ENCODE measurements at places on chromosomes 11 and 22.
A peak's percentile ranks its signal among the peaks of the same experiment; 100 is the strongest.

GRCh38 chr11:47532597-47533213 is 20.2 kb downstream of the CELF1 start:
- DNase-seq = no peak

- no peak for DNase-seq
Observed at GRCh38 chr11:68032003-68032402, 1.5 kb downstream of the NDUFS8 start.

- no peak for DNase-seq
Observed at GRCh38 chr22:50316114-50317065, 8.9 kb upstream of the PLXNB2 start.

DNA sequence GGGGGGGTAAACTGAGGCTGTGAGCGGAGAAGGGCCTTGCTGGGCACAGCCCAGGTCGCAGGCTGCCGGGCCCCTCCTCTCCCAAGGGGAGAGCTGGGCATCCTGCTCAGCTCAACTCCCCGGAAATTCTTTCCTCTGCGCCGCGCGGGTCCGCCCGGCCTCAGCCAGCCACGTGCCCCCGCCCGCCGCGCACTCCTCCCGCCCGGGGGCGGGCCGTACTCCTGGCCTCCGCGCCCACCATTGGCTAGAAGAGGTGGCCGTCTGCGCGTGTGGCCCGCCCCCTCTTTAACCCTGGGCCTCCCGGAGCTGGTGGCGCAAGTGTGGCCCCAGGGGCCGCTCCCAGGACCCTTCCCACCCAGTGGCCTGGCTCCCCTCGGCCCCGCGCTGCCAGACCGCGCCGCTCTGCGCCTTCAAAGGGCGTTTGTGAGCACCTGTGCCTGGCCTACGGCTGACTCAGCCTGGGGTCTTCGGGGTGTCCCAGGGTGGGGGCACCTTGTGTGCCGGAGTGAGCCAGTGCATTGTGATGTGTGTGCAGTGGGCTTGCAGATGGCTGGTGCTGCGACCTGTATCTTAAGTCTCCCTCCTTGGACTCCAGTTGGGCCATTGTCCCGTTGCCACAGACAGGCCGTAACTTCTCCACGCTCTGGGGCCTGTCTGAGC is 2.0 kb downstream of the MRGPRF start:
- DNase-seq = peak; percentile 59

GRCh38 chr22:22926370-22927195 is 39.0 kb downstream of the IGLL5 start:
- no peak for DNase-seq

DNA sequence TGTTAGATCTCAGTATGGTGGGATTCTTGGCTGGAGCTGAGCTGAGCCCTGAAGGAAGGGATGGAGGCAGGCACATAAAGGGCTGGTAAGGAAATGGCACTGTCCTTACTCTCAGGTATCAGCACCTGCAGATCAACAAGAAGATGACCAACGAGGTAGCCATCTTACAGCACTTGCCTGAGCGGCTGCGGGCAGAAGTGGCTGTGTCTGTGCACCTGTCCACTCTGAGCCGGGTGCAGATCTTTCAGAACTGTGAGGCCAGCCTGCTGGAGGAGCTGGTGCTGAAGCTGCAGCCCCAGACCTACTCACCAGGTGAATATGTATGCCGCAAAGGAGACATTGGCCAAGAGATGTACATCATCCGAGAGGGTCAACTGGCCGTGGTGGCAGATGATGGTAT is 2.4 kb downstream of the CNGA4 start:
- DNase-seq = no peak

GRCh38 chr11:111107501-111107900 is 138.0 kb upstream of the POU2AF2 start:
- DNase-seq = peak; percentile 33

- no peak for DNase-seq
Observed at GRCh38 chr11:95419915-95420314, 188.9 kb upstream of the SESN3 start.

GRCh38 chr22:35981900-35982299 is 46.7 kb downstream of the RBFOX2 start:
- DNase-seq = no peak

- DNase-seq = peak; percentile 73
Observed at GRCh38 chr22:46054091-46055073, 77.4 kb upstream of the WNT7B start.

DNA sequence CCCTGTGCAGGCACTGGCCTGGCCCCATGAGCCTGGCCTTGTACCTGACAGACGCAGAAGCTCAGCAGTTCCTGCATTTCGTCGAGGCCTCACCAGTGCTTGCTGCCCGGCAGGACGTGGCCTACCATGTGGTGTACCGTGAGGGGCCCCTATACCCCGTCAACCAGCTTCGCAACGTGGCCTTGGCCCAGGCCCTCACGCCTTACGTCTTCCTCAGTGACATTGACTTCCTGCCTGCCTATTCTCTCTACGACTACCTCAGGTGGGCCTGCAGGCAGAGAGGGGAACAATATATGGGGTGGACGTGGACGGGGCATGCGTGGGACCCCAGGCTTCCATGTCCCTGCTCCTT is 4.9 kb downstream of the LARGE2 start:
- DNase-seq = no peak

DNA sequence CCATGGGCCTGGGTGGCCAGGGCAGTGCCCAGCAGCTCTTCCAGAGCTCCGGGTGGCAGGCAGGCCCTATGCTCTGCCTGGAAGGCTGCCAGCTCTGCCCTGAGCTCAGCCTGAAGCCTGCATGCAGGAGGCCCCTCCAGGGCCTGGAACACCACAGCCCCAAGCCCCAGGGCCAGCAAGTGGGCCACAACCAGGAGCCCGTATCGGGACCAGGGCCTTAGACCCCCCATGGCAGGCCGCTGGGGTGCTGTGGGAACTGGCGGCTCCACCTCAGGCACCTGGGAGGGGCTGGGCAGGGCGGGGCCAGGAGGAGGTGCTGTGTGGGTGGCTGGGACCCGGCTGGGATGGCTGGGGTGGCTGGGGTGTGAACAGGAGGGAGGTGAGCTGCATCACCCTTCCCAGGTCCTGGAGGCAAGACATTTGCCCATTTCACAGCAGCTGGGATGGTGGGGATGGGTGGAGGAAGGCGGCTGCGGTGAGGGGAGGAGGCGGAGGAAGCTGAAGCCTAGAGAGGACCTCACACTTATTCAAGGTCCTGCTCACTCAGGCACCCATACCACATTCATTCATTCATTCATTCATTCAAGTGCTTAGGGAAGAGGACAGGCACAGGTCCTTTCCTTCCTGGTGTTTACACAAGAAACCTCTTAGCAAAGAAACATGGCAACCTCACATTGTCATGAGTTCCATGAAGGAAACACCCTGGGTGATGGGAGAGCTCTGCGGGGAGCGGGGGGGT is at the start of gene KCNK7:
KCNK7 (minus strand) TSS at position 258 of the 739 bp plus-strand sequence; CDS start at position 230, 28 bp downstream.
- DNase-seq = no peak

- peak; percentile 2 for DNase-seq
Observed at GRCh38 chr11:103910721-103911120, 125.7 kb upstream of the DDI1 start.

DNA sequence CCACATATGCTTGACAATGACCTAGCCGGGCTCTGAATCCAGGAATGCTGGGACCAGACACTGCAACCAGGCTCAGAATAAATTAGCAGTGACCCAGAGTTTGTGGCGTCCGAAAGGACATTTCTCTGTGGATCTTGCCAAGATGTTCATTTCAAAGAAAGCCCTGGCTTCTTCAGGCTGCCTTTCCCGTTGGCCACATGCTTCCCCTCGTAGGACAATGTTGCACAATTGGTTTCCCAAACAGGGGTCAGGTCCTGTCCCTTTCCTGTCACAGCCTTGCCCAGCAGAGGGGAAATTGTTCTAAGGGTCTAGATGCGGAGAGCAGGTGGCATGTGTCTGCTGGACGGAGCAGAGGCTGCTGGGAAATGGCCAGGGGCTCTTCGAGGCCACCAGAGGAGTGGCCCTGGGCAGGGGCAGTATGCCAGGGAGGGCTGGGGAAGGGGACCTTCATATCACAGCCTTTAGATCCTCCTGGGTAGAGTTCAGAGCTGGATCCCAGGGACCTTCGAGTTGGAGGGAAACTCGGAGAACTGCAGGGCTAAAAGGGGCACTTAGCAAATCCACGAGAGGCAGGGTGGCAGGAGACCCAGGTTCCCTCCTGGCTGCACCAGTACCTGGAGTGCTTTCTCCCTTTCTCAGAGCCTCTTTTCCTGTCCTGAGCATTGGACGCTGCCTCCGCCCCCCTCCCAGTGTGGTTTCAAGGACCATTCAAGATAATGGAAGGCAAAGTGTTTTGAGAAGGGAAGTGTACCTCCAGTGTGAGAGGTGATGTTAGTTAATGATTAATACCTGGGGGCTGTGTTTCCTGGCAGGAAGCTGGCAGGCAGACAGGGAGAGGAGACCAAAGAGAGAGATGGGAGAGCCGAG is 42.3 kb downstream of the C11orf96 start:
- DNase-seq = no peak

DNA sequence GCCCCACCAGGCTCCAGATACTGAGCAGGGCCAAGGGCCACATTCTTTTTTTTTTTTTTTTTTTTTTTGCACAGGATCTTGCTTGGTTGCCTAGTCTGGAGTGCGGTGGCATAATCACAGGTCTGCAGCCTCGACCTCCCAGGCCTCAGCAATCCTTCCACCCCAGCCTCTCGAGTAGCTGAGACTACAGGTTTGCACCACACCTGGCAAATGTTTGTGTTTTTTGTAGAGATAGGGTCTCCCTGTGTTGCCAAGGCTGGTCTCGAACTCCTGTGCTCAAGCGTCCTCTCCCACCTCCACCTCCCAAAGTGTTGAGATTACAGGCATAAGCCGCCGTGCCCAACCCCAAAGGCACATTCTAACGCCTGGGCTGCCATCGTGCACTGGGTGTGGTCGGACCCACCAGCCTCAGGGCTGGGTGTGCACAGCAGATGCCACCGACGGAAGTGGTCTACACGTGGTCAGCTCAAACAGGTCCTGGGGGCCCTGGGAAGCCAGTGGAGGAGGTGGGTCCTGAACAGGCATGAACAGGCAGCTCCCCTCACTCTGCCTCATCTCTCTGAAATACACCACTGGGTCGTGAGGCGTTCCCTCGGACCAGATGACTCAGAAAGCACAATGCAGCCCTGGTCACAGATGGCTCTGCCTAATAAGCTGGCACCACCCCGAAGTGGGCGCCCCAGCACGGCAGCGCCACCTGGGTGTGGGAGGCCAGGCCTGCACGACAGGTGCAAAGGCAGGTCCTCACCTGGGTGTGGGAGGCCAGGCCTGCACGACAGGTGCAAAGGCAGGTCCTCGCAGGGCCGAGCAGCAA is 5.1 kb upstream of the B4GALNT4 start:
- peak; percentile 55 for DNase-seq

DNA sequence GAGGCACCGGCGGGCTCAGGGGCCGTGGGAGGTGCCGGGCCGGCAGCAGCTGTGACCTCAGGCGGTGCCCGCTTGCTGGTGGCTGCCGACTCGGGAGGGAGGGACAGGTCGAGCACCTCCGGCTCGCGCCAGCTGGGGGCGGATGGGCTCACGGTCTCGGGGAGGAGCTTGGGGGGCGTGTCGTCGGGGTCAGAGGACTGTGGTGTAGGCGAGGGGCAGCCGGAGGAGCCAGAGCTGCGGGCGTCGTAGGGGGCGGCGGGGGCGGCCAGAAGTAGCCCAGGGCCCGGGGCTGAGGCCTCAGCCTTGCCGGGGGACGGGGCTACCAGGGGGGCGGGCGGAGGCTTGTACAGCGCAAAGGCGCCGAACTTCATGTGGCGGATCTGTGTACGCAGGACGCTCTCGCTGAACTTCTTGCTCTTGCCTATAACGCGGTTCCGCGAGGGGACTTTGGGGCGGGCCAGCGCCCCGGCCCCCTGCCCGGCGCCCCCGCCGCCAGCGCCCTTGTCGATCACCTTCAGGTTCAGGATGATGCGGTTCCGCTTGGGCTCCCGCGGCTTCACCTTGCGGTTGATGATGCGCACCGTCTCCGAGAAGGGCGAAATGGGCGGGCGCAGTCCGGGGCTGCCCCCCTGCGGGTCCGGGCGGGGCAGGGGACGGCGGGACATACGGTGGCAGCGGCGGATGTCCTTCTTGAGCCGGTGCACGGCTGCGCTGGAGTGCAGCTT is 5.5 kb downstream of the CBX6 start:
- no peak for DNase-seq

DNA sequence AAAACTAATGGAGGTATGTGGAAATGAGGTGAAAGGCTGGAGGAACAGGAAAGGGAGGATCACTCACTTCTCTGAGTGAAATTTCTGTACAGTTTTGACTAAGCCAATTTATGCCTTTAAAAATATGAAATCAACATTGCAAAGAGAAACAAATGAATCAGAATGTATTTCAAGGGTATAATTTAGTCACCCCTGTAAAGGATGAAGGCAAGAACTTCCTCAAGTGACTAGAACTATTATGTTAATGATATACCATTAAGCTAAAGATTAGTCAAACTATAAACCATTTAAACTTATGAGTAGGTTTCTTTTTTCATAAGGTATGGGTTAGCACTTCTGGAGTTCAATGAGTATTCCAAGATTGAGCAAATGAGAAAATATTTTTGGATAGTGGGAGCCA is 184.5 kb upstream of the CHORDC1 start:
- DNase-seq = no peak

DNA sequence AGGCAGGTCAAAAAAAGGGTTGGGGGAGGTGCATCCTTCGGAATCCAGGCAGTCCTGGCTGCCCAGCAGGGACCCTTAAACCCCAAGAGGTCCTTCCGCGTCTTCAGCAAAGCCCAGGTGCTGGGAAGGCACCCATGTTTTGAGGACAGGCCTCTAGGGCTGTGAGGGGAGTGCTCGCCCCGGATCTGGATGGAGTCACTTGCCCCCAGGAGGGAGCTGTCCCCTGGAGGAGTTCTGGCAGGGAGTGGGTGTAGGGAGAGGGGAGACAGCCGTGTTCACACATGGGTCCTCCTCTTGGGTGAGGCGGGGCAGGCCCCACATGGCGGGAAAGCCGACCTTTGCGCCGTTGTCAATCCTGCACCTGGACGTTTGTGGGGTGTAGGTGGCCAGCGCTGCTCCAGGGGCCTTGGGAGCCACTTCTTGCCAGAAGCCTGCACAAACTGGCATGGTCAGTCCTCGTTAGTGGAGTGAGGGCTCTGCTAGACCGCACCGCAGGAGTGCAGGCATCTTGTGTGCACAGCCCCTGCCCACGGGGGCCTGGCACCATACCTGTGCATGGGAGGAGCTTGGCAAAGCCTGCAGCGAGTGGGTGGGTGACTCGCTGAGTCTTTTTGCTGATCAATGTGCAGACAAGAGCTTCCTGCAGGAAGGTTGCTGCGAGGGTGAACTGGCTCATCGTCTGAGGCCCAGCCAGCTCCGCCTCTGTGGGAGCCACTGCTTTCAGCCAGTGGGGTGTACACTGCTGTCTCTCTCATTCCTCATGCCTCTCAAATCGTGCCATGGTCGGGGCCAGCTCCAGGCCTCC is 16.0 kb downstream of the PPIL2 start:
- no peak for DNase-seq

GRCh38 chr22:39905687-39906086 is 4.8 kb downstream of the GRAP2 start:
- DNase-seq = no peak
